Activated CD8-positive, alpha-beta memory T cell treated with anti-CD3 and anti-CD28 coated beads for 48 hours (primary cell): ENCODE measurements at places on chromosomes 2 and 18.

DNA sequence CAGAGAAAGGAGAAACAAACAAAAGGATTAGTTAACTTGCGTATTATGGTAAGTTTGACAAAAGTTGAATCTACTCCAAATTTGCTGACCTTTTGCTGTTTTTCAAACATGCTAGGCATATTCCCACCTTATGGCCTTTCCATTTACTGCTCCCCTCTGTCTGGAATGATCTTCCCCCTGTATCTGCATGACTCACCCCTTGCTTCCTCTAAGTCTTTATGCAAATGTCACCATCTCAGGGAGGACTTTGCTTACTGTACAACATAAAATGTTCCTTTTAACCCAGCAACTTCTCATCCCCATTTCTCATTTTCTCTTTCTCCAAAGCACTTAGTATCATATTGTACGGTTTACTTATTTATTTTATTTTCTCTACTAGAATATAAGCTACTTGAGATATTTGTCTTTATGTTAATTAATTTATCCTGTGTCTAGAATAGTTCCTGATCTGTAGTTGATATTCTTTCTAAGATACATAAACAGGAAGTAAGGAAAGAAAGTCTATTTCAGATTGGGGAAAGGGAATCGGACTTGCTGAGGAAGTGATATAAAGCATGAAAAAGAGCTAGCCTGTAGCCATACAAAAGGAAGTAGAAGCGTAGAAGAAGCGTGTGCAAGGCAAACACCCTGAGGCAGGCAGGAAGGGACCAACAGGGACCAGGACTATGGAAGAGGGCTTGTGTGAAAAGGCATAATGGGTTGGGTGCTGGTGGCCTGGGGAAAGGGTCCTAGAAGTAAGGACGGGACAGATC is 144.9 kb upstream of the ERBB4 start:
- DNase-seq: no peak

GRCh38 chr2:61707984-61708852 is 145.6 kb downstream of the FAM161A start:
- no peak for DNase-seq

DNA sequence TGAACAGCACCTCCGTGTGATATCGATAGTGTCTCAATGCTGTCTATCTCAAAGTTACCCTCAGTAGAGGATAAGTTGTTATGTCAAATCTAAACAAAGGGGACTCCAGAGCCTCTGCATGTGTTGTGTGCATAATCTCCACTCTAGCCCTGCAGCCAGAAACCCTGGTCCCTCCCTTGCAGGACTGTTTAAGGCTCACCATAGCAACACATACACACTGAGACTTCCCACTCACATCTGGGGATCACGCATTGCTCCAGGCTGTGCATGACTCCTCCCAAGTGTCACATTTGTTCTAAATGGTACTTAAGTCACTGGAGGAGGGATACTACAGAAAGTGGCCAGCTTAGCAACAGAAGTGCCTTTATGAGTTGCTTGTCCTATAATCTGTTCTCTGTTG is 258.6 kb upstream of the CRIM1 start:
- no peak for DNase-seq

DNA sequence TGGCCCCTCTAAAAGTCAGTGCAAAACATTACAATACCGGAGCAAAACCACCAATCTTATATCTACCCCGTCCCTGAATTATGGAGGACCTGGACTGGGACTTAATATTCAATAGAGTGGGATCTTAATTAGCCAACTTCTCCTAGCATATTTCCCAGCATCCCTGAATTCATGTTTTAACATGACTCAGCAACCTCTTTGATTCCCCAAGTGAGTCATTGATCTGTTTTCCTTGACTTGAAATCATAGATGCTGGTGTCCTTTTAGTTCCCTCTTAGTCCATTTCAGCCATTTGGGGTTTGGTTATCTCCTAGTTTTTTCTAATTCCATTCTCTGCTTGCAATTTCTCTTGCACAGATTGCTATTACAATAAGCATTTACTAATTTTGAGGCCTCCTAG is 677.7 kb upstream of the CELF4 start:
- DNase-seq: no peak

GRCh38 chr2:73350035-73350691 is 35.5 kb upstream of the ALMS1 start:
- DNase-seq: no peak

- peak; percentile 23 for DNase-seq
Observed at GRCh38 chr2:36356298-36356989, 866 bp downstream of the CRIM1 start.

GRCh38 chr2:926896-927295 is 23.8 kb upstream of the SNTG2 start:
- no peak for DNase-seq

DNA sequence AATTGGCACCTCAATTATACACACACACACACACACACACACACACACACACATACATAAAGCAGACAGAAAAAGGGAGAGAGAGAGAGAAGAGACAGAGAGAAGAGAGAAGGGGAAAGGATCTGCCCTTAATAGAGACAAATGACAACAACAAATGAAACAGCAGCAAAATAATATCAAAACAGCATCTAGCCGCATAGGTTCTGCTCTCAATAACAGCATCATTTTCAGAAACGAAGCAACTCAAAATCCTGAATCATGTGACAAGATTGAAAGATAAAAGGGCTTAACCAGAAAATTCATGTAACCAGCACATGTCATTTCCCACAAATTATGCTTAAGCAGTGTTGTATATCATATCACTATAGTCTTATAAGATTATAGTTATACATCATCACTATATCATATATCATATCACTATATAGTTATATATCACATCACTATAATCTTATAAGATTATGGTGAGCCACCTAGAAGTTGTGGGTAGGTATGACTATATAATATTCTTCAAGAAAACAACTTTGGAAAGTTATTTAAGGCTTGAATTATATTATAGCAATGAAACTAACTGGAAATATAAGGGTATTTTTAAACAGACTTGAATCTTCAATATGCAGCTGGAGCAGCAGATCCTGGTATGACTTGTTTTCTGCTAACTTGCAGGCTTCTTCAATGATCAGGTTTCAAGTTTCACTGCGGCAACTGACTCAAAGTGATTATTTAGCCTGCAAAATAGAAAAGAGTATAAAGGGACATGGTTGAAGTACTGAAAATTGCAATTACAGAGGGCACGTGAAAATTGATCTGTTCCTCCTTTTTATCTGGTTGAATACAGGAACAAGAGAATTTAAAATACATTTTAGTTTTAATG is 16.1 kb upstream of the VPS54 start:
- DNase-seq: no peak

GRCh38 chr2:236790963-236791362 is 221.3 kb downstream of the ACKR3 start:
- DNase-seq: no peak

- no peak for DNase-seq
Observed at GRCh38 chr2:47493317-47494035, 90.5 kb downstream of the MSH2 start.

DNA sequence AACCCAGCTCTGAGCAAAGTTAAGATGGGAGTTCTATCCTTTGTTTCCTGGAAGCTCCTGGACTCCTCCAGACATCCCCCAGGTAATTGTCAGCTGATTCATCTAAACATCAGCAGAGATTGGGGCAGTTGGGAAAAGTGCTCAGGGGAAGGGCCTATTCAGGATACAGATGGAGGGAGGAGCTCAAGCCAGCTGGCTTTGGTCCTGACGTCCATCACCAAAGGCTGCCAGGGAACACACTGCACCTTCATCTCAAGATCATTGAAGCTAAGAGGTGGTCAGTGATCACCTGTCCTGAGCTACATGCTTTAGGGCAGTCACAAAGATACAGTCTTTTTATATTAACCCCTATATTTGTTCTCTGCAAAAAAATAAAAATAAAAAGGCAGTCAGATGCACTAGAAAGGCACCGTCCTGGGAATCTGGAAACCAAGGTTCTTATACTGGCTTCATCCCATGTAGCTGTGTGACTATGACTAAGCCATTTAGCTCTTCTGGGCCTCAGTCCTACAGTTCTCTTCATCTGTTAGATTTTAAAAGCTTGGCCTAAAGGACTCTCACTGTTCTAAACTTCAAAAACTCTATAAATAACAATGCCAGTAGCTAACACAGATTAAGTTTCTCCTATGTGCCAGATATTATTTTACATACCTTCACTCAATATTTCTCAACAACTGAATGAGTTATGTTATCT is 446.5 kb downstream of the BCL11A start:
- DNase-seq: no peak

DNA sequence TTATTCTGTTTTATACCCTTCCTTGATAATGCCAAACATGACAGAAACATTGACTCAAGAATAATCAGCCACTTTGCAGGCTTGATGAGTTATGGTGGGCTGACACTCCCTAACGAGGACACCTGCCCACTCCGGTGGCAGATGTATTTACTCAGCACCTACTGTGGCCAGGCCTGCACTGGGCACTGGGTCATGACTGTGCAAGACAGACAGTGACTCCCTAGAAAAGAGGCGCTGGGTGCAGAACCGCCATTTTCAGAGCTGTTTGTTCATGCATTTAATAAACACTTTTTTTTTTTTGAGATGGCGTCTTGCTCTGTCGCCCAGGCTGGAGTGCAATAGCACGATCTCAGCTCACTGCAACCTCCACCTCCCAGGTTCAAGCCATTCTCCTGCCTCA is 32.5 kb downstream of the SNED1 start:
- DNase-seq: no peak

- DNase-seq: no peak
Observed at GRCh38 chr2:4507661-4508060, 804.3 kb downstream of the DCDC2C start.

DNA sequence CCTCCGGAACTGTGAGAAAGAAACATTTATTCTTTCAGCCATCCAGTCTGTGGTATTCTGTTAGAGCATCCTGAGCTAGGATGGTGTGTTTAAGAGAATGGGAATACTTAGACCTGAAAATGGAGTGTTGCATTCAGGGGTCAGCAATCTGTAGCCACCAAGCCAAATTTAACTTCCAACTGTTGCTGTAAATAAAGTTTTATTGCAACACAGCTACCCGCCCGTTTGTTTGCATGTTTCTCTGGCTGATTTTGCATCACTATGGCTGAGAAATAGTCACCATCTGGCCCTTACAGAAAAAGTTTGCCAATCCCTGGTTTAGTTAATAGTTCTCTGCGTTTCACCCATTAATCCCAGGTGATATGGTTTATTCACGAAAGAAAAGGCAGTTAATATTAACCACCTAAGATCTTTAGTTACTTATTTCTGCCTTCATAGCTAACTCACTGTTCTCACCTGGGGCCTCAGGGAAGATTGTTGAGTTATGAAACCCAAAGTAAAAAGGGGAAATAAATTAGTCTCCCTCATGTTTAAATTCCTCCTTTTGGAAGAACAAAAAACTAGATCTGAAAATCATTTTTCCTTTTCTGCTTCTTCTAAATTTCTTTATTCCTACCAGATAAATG is 9.5 kb upstream of the CYS1 start:
- DNase-seq: no peak

DNA sequence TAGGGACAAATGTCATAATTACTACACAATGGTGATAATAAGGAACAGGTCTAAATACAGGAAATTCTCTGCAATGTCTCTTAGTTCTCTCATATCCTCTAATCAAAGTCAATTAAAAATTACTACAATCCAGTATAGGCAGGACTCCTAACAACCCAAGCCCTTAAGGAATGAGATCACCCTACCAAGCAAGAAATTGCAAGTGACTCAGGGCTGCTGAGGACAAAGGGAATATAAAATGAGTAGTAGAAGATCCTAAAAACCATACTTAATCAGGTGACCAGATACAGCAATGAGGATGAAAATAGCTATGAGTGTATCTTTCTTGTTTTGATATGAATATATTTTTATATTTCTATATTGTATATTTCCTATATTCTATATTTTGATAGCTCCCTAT is 250.0 kb upstream of the DCC start:
- no peak for DNase-seq

- no peak for DNase-seq
Observed at GRCh38 chr2:113098532-113098931, 28.9 kb upstream of the IL1RN start.

GRCh38 chr2:60468382-60469085 is 84.9 kb downstream of the BCL11A start:
- DNase-seq: no peak

- DNase-seq: no peak
Observed at GRCh38 chr2:139155991-139156390, 375.8 kb upstream of the NXPH2 start.

- no peak for DNase-seq
Observed at GRCh38 chr2:12918835-12919445, 202.2 kb downstream of the TRIB2 start.

DNA sequence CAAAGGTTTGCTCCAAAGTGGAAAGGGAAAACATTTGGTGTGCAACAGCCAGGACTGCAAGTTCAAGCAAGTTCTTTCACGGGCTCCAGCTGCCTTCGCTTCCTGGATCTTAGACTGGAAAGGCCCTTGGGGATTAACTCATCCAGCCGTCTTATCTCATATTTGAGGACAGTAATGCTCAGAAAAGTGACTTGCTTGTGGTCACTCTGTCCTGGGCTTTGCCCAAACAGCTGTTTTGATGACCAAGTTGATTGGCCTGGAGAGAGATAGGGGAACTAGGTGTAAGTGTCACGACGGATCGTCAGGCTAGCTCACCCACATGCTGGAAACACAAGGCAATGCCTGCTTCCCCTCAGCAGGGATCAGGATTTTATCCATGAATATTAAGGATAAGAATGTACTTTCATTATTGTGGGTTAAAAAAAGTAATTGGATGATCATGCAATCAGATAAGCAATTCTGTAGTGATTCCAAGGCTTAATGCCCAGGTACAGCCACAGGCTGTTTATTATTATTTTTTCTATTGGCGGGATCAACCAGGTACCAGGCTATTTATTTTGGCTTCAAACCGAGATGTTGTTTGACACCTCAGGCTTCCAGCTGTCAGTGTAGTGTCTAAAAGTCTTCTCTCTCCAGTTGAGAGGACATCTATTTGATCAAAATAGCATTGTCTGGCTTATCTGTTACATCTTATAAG is 162.5 kb upstream of the EPAS1 start:
- no peak for DNase-seq

DNA sequence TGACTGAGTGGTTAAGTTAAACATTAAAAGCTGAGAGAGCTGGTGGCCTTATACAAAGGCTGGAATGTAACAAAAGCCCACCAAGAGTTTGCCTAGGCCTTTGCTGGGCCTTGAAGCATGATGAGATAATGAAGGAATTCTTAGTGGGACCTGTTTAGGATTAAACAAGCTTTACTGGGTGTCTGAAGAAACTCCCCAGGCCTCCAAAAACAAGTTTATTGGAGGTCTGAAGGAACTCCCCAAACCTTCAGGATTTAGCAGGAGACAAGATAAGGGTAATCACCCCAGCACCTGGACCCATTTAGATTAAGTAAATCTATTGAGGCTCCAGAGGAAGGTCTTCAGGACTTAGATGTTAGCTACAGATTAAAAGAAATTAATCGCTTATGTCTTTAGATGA is 18.7 kb downstream of the PCARE start:
- DNase-seq: no peak
